NCI-H2081 (cell line): ENCODE measurements at places on chromosomes 4 and X.

DNA sequence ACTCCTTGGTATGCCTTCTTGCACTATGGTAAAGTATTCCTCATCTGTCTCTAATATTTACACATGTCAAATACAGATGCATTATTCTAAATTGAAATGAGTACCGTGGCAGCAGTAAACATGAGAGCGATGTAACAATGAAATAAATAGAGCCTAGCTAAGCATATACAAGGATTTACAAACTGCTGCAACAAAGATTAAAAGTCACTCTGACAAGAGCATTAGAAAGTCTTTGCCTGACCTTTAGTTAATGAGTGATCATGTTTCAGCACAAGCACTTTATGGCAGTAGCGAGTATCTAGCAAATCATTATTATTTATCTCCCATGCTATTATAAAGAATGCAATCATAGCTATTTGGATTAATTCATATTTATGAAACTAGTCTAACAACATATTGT lies 547.0 kb upstream of the NDST4 start:
- no peak for DNase-seq

DNA sequence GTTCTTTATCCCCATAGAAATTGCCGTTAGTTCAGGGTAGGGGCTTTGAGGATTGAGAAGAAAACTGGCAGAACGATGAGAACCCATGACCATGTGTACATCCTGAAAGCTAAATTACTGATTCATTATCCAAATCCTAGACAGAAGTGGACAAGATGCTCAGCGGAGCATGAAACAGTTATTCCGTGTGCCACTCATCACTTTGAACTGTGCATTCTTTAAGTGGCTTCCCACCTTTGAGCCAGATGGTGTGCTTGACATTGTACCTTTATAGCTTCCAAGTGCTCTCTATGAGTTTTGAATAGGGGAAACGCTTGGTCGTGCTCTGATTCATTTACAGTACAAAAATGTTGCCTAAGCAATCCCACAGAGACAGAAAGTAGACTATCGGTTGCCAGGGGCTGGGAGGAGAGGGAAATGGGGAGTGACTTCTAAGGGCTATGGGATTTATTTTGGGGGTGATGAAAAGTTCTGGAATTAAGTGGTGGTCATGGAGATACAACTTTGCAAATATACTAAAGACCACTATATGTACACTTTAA lies 100.0 kb downstream of the DOCK11 start:
- no peak for DNase-seq

- no peak for DNase-seq
Observed at GRCh38 chrX:98338544-98338943, 1454.8 kb downstream of the RPA4 start.

DNA sequence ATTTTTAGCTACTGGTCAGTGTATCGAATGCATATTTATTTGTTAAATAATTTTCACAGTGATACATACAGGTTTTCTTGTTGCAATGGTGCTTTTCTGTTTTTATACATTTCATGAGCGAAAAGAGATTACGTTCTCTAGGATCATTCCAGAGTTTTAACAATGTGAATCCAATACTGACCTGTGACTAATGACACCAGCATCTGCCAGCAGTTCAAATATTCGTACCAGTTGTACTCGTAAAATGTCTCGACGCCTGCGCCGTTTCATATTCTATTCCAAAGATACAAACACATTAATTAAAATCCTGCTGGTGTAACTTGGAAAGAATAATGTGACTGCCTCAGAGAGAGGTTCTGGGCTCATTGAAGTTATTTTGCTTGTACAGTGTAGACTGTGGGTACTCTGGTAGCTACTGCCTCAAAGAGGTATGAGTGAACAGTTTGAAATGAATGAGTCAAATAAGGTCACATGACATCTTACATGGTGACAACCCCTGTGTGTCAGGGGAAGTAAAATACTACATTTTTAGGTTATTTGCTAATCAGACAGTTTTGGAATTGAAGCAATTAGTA lies 80.7 kb downstream of the ZAR1 start:
- DNase-seq = no peak

DNA sequence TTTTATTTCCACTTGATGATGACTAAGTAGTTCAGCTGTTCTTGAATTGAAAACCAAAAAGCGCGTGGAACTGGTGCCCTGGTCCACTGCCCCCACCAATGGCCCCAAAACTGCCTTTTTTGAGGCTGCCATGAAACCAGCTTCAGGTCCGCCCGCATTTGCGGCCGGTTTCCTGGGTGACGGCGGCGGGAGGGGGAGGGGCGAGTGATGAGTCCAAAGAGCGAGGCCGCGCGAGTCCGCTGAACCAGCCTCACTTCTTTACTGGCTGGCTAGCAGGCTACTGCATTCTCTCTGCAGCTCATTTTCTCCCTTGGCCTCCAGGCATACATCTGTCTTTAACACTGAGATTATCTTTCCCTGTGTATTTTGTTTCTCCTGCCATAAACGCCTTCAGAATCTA lies 72.9 kb upstream of the FABP2 start:
- DNase-seq = no peak

DNA sequence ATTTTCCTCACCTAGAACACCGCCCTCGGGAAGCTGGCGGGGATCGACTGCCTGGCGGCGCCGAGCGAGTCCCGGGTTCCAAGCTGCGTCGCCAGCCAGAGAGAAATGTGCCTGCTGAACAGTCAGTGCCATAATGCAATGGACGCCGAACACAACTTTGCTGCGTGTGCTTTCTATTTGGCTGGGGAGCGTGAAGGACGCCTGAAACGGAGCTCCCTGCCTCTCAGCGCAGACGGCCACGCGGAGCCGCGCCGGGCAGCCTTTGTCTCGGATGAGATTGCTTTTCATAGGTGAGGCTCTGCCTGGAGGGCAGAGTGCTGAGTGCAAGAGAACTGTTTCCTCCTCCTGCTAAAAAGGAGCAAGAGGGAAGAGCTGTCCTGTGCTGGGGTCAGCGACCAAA lies 107.7 kb upstream of the BCOR start:
- DNase-seq = no peak
